T-cell (primary cell): ENCODE measurements at places on chromosomes 3 and 15. TPM values are rescaled to one million over a fixed set of nuclear protein-coding genes. Genes with fewer than 3 reads are reported as not detected.

MYRIP gene
- not detected for total RNA-seq

RBPMS2 gene
- total RNA-seq, result 0.20 TPM

PPARG gene
- total RNA-seq, result not detected

KLHL24 gene
- 101 TPM for total RNA-seq

GHSR gene
- total RNA-seq, result not detected

UBE2E2 gene
- 8.5 TPM for total RNA-seq

CTXN2 gene
- total RNA-seq, result not detected

MASP1 gene
- not detected for total RNA-seq

XIRP1 gene
- not detected for total RNA-seq

CLEC3B gene
- 1.0 TPM for total RNA-seq

PTX3 gene
- total RNA-seq, result 0.18 TPM

CD200R1 gene
- total RNA-seq, result 11.9 TPM

CCR3 gene
- total RNA-seq, result not detected

TNFSF10 gene
- 35.8 TPM for total RNA-seq

C3orf49 gene
- not detected for total RNA-seq

CYP1A2 gene
- total RNA-seq, result not detected

TM4SF18 gene
- not detected for total RNA-seq

GRIP2 gene
- not detected for total RNA-seq

GPR149 gene
- not detected for total RNA-seq

SATB1 gene
- total RNA-seq, result 284 TPM

PRR23B gene
- not detected for total RNA-seq

OIP5 gene
- total RNA-seq, result not detected

KBTBD13 gene
- total RNA-seq, result not detected
